ENCODE measurements at places on chromosomes 16 and 17. TPM values are rescaled to one million over a fixed set of nuclear protein-coding genes. Genes with fewer than 3 reads are reported as not detected.
A peak's percentile ranks its signal among the peaks of the same experiment; 100 is the strongest.

DNA sequence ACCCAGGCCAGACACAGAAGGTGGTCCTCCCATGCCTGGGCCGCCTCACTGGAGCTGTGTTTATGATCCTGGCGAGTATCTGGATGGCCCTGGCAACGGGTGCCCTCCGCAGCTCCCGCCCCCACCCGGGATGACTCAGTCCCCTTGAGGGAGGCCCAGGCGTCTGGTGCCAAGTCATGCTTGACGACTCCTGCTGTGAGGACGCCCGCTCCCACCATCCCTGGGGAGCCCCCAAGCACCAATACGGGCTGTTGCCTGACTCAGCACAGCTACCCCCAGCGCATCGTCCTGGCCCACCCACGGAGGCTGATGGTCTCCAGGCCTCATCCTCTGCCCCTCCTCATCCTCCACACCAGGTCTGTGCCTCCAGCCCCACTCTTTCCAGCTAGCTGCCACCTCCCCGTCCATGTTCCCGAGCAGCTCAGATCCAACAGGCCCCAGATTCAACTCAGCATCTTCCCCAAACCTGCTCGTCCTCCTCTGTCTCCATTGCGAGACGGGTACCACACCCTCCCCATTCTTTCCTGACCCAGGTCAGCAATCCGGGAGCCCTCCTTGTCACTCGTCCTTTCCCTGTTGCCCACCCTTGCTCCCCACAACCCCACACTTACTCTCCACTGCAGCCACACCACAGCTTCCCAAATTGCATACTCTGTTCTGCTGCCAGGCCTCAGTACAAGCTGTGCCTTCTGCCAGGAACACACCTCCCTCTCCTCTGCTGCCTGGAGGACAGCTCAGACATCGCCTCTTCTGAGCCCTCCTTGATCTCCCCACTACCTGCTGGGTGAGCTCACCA, 2.6 kb downstream of the CAMKK1 start:
- DNase-seq = no peak

DNA sequence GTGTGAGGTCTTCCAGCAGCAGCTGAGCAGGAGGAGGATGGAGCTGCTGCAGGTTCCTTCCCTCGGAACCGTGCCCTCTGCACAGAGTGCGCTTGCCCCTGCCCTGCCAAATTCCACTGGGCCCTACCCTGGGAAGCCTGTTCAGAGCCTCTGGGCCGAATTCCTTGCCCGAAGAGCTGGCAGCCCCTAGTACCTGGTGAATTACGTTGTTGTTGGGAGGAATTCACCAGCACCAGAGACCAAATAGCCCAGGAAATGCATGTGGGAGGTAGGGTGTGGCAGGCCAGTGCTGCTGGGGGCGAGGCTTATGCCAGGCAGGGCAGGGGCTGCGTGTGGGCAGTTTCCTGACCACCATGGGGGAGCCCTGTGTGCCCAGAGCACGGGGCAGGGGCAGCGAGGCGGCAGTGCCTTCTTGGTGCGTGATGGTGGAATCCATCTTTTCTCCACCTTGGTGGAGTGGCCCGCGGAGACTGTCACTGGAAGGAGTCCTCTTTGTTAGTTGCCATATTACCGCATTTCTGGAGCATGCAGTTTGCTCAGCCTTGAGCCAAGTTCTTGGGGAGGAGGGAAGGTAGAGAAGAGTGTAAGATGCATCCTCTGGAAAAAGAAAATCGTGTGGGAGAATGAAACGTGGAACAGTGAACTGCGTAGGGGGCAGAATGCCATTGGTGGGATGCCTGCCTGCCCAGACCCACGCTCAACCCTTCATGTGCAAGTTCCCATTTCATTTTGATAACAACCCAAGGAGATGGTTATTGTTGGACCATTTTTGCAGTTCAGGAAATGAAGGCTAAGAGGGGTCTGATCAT, 2.3 kb downstream of the MRC2 start:
- DNase-seq = peak; percentile 60

- no peak for DNase-seq
Measured at GRCh38 chr17:65503557-65503956, 57.9 kb downstream of the AXIN2 start.

- no peak for DNase-seq
Measured at GRCh38 chr17:2184993-2185931, 118.3 kb downstream of the SMG6 start.

DNA sequence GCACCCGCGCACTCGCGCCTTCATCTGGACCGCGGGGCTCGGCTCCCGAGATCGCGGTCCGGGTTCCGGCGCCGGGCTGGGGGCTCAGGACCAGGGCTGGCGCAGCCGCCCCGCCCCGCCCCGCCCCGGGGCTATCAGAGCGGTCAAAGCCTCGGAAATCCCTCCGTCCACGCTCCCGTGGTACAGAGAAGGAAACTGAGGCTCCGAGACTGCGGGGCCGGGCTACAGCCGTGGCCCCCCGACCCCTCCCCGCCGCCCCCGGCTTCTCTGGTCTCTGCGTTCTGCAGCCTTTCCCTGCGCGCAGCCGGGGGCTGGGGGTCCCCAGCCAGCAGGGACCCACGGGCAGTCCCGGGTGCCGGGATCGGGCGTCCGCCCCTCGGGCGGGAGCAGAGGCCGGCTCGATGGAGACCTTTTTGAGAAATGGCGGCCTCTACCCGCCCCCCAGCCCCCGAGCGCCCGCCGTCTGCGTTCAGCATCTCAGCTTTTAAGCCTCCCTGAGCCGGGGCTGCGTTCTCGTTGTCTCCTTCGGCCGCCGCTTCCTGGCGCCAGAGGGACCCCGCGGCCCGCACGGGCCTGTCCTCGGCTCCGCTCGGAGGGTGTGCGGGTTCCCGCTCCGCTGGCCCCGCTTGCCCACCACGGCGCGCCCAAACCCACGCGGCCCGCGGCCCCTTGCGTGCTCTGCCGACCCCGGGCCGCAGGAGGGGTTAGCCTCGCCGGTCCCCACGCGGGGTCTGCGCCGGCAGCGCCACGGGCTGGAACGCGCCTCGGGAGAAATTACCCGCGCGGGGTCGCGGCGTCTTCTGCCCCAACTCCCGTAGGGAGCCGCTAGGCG, 1.5 kb upstream of the NPTX1 start:
- DNase-seq = peak; percentile 95

The PIRT gene
- total RNA-seq = not detected
